DMS79 (cell line): ENCODE measurements at places on chromosomes 2 and 18.
A peak's percentile ranks its signal among the peaks of the same experiment; 100 is the strongest.

GRCh38 chr2:190849774-190850173 is 30.8 kb upstream of the GLS start:
- DNase-seq, result no peak

- DNase-seq, result no peak
Measured at GRCh38 chr2:190843890-190844699, 36.5 kb upstream of the GLS start.

DNA sequence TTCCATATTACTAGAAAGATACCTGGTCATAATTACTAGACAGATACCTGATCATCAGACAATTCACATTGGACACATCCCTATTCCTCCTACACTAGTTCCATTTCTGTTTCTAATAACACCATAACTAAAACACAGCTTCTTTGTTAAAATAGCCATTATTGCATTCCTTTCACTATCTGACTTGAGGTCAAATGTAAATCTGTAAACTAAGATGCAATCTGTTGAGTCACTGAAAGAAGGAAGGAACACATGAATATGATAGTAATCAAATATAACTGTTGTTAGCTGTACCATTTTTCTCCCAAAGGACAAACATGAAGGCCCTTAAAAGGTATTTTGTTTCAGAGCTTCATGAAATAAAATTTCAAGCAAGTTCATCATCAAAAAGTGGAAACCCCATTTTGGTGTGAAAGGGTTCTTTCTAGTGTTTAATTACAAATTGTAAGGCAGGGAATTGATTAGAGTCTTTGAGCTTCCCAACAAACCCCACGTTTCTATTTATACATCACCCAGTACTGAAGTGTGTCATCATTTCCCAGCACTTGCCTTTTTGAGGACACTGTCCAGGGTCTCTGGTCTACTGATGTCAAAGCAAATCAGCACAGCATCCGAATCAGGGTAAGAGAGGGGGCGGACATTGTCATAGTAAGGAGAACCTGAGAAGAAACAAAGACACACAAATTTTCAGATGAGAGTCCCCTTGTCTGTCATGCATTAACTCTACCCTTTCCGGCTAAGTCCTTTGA is 13.0 kb downstream of the RND3 start:
- DNase-seq, result no peak

GRCh38 chr2:6971502-6971901 is 54.3 kb downstream of the RNF144A start:
- no peak for DNase-seq

GRCh38 chr2:34729845-34730244 is 1130.7 kb upstream of the FAM98A start:
- DNase-seq, result no peak

- DNase-seq, result no peak
Measured at GRCh38 chr2:26861610-26862224, 13.8 kb downstream of the DPYSL5 start.

DNA sequence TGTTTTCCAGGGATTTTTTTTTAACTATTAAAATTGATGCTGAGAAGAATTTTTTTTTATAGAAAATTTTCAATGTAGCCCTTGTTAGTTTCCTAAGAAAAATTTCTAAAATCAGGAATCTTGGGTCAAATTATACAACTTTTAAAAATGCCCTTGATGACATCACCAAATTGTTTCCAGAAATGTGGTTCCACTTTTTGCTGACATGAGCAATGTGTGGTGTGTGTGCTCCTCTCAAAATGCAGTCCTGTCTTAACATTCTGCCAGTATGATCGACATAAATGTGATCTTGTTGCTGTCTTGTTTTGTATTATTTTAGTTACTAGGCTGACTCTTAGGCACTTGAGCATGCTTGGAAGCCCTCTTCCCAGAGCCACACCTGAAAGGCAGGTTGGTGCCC is 89.7 kb upstream of the ST6GAL2 start:
- no peak for DNase-seq

GRCh38 chr2:205680067-205680466 is 2.2 kb upstream of the NRP2 start:
- DNase-seq, result peak; percentile 45

DNA sequence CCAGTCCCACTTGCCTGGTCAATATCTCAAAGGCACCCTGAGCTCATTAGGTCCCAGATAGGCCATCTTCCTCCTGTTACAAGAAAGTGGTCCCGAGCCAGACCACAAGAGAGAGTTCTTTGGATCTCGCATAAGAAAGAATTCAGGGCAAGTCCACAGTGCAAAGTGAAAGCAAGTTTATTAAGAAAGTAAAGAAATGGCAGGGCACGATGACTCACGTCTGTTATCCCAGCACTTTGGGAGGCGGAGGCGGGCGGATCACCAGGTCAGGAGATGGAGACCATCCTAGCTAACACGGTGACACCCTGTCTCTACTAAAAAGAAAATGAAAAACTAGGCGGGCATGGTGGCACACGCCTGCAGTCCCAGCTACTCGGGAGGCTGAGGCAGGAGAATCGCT is 10.8 kb upstream of the SMAD7 start:
- DNase-seq, result no peak

DNA sequence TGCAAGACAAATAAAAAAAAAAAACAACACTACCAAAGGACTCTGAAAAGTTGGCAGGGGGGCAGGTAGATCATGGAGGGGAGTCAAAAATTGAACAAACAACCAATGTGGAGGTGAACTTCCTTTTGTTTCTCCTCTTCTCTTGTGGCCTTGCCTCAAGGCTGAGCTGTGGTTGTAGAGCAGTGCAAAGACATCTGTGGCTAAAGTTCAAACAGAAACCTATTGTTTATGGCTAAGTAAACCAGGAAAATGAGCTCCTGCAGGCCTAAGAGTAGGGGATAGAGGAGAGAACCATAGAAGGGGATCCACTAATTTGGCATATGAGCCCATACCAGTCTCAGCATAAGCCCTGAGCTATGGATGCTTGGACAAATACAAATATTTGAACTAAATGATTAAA is 40.2 kb upstream of the EGR4 start:
- DNase-seq, result no peak
